ENCODE measurements at places on chromosomes 4 and X.

GRCh38 chr4:174607792-174608191 is 85.5 kb upstream of the HPGD start:
- no peak for DNase-seq

- no peak for DNase-seq
These were observed 24.3 kb downstream of the USP26 start for GRCh38 chrX:133072566-133072965.

GRCh38 chr4:36099509-36099908 is 144.8 kb downstream of the ARAP2 start:
- DNase-seq = no peak

DNA sequence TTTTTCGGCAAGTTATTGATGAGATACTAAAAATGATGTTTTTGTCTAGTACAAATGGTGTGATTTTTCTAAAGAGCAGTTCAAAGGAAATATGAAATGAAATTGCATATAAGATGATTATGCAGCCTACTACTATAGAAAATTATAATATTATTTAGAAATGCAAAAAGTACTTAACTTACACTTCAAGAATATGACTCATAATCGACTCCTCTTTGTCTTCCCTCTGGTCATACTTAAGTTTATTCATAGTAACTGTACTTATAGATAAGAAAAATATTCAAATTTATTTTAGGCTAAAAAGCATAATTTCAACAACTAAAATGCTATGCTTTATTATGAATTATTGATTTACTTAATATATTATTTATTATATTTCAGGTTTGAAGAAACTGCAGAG is 33.2 kb downstream of the CEP44 start:
- DNase-seq = no peak

- peak; percentile 22 for DNase-seq
These were observed 42.4 kb upstream of the GAB1 start for GRCh38 chr4:143294310-143294709.

DNA sequence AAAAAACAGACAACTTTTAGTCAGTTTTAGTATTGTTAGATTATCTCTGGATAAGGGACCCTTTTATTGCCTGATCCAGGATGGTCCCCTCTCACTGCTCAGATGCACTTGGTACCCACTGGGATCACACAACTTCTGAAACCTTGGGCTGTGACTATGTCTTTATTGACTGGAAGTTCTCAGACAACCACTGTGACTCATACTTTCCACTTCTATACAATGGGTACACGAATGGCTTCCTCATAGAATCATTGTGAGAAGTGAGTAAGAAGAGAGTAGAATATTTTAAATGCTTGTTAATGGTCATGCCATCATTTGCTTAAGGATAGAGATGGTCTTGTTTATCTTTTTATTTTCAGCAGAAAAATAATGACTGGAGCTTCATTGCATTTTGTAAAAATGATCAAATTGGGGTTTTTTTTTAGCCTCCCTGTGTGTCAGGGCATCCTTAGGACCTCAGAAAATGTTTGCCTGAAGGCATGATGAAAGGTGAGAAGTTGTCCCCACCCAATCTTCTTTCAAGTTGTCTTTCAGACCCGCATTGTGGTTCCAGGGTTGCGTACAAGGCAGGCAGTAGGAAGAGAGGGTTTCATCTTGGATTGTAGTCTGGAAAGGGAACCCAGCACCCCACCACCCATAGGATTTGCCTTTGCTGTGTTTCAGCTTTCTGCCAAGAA is 115.1 kb downstream of the CPEB2 start:
- no peak for DNase-seq

GRCh38 chr4:139555705-139556070 is 331 bp downstream of the SETD7 start:
- DNase-seq = no peak

DNA sequence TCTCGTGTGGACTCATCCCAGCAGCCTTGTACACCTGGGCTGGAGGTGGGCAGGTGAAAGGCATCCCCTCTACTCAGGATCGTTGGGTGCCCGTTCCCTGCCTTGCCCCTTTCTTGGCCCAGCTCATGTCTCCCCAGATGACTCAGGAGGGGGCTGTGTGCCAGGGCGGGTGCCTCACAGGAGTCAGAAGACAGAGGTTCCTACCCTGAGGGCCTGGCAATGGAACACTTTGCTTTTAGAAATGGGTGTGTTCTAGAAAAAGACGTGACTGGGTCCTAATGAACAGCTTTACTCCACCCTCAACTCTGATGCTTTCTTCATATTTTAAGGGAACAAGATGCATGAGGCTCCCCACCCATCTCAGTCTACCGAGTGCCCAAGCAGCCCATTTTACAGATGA is 22.5 kb upstream of the TRIM2 start:
- DNase-seq = no peak

DNA sequence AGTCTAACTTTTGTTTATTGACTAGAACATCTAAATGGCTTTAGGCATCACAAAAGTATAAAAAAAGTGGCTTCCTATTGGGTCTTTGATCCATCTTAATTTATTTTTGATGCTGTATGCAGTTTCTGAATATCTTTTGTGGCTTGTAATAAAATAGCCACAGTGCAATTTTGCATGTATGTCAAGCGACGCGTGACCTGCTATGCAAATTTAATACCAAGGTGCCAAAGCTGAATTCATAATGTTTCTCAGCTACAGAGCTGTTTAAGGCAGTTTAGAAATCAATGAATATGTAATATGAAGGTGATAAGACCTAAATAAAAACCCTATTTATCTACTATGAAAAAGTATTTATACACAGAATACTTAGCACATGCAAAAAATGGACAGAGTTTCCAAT is 197.8 kb downstream of the AFF2 start:
- no peak for DNase-seq

GRCh38 chr4:174394915-174395314 is 111.2 kb downstream of the CEP44 start:
- no peak for DNase-seq

DNA sequence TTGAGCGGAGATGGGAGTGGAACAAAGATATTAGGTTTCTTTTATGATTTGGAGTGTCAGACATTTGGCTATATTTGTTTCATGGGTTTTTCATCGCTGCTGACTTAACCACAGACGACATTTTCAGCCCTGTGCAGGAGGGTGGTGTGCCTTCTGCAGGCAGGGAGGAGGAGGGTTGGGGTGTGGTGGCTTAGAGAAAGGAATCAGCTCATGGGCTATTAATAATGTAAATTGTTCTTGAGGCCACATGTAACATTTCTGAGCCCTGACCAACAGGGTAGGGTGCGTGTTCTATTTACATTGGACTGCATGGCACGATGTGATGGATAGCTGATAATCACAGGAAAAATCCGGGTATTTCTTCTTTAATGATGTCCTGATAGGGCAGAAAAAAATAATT is 67.6 kb downstream of the POLA1 start:
- DNase-seq = no peak

DNA sequence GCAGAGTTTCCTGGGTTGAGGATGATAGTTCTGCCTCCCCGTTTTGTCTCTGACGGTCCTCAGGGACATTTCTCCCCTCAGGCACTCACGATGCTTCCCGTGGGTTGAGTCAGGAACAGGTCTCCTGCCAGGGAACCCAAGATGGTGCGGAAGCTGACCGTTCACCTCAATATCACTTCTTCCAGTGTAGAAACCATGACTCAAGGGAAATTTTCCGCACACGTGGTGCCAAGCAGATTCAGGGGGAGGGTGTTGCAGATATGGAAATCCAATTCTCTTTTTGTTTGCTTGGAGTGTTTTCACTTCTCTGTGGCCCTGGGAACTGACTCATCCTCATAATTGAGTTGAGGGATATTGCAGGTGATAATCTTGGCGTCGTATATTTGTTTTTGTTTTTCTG is 46.7 kb downstream of the CXorf49B start:
- DNase-seq = no peak

DNA sequence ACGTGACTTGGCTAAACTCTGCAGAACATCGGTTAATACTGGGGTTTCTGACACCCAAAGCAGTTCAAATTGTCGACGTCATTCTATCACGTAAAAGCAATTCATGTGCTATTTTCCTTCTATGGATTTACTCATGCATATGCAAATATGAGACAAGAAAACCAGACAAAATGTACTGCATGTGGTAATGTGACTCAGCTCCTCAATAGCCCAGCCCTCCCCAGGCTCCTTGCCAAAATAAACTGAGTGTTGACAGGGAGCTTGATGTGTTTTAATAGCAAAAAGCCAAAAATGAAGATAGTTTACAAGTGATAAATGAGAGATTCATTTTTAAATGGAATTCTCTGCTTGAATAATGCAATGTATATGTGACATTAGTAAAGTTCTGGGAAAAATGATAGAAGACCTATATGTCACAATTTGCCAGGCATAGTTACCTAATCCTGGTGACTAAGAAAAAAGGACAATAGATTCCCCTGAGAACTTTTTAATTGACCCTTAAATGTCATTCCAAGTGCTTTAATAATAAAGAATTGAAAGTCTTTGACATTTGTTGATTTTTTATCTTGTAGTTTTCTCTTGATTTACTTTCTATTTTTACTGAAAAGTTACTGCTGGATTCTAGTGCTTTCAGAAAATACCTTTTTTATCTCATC is 1700.6 kb upstream of the TENM3 start:
- DNase-seq = peak; percentile 37

- no peak for DNase-seq
These were observed 611.1 kb downstream of the PCDH19 start for GRCh38 chrX:99798936-99799335.

- no peak for DNase-seq
These were observed 204.7 kb upstream of the GABRA2 start for GRCh38 chr4:46594661-46595060.

DNA sequence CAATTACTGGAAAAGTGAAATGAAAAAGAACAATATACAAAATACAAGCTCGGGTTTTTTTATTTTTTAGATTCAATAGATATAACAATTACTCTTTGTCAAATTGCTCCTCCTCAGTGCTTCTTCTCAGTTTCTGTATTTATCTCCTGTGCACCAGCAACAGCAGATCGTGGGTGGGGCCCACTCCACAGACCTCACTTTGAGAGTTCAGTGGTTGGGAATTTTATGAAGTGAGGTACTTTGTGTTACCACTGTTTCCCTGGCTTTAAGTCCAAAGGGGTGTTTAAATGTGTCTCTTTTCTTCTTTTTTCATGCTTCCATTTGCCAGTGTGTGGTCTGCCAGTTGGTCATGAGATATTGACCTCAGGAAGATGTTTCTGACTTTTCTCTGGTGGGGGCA is 54.4 kb downstream of the KIT start:
- no peak for DNase-seq

DNA sequence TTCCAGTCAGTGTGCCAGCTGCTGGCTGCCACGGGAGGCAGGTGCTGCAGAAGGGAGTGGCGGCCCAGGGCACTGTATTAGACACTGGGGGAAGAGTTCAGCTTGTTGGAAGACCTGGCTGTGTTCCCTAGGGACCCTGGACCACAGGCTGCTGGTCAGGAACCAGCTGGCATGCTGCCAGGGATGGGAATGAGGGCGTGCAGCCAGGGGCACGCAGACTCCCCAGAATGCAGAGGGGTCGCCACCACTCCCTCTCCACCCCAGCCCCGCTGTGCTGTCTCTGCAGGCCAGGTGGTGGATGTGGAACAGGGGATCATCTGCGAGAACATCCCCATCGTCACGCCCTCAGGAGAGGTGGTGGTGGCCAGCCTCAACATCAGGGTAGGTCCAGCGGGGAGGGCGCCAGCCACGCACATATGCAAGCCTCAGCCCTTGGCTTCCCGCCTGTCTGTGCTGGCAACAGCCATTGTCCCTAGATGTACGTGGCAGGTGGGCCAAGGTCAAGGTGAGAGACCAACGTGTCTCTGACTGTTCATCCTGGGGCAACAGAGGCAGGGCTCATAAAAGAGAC is 12.3 kb downstream of the ABCD1 start:
- DNase-seq = no peak

GRCh38 chrX:97295954-97296353 is 412.2 kb downstream of the RPA4 start:
- no peak for DNase-seq

GRCh38 chrX:72554448-72555140 is 18.0 kb downstream of the HDAC8 start:
- no peak for DNase-seq

DNA sequence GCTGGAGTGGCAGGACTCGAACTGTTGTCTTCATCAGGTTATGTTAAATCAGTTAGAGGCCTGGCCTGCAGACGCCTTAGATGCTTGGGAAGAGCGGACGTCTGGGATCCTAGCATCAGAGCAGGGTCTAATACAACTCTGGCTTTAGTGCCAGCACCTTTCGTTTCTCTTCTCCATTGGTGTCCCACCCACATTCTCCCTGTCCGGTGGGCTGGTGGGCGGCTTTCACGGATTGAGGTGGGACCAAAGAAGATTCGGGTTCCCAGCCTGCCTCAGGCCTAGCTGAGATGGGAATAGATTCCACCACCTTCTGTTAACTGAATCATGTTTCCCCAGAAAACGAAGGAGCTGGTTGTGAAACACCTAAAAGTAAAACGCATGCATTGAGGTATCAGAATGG is 939 bp downstream of the PDK3 start:
- DNase-seq = no peak

DNA sequence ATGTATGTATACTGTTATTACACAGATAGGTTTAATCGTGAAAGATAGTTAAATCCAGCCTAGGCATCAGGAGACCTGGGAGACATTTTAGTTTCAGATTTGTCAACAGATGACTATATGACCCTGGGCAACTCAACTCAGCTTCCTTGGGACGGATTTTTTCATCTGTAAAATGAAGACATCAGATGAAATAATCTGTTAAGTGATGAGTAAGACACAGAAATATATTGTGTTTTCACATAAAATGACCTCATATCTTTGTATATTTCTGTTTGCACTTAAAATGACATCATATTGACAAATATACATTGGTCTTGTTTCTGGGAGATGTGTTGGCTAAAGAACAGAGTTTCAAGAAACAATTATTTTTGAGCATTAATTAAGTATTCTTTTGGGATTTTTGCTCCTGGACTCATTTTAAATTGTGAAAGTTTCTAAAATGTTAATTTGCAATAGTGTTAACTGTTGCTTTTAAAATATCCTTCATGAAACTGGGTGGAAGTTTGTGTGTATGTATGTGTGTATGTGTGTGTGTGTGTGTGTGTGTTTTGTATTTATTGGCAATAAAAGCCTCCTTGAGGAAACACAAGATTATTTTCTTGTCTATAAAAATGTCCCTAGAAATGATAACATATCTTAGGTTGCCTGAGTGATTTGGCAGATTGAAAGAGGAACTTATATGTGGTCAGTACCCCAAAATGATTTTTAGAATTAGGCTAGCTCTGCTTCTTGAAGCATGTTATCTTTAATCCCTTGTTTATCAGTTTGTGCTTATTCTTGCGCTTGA is 29.1 kb upstream of the MMAA start:
- DNase-seq = no peak

DNA sequence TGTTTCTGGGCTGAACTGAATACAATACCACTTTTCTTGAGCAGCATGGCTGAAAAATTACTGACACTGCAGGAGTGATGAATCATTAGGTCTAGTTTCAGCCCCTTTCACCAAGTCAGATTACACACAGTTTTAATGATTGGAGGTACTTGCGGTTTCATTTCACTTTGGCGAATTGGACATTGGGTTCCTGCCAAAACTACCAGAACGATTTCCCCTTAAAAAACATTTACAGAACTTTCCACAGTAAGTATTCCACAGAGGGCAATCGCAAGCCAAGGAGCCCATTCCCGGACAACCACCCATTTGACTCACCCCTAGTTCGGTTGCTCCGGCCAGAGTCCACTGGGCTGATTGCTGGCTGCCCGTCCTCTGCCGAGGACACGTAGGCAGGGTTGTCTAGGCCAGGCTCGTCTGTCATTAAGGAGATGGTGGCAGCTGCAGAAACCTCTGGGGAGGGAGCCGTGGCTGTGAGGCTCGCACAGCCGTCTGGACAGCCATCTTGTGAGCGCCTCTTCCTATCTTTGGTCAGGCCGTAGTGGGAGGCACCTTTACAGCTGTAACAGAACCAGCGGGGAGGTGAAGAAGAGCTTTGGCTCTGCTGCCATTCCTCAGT is 83.5 kb downstream of the LNX1 start:
- no peak for DNase-seq
